Skin of body (tissue), 3 donors: ENCODE measurements at places on chromosomes 2 and 18. TPM values are rescaled to one million over a fixed set of nuclear protein-coding genes. Genes with fewer than 3 reads are reported as not detected.

The ARHGAP15 gene
- total RNA-seq, result 33.8 TPM

The ME2 gene
- 31.3 TPM for total RNA-seq

The ATP6V1C2 gene
- 56.8 TPM for total RNA-seq

The IFIH1 gene
- 8.3 TPM for total RNA-seq

The ASB18 gene
- 0.79 TPM for total RNA-seq

DNA sequence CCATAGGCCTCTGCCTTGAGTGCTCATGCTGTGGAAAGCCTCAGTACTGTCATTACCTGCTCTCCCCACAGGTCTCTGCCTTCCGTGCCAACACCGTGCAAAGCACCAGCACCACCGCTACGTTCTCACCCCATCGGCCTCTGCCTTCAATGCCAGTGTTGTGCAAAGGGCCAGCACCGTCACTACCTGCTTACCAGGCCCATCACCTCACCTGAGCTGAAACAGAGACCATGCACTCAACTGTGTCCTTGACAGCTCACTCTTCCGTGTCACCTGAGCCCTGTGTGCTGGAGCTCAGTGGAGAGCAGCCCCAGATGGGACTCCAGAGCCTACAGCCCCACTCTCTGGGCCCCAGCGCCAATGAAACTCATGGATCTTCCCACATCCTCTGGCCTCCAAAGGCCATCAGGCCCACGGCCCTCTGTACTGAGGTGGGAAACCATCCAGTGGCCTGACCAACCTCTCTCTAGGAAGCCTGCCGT is 62.7 kb downstream of the ZNF516 start:
- DNase-seq, result no peak

DNA sequence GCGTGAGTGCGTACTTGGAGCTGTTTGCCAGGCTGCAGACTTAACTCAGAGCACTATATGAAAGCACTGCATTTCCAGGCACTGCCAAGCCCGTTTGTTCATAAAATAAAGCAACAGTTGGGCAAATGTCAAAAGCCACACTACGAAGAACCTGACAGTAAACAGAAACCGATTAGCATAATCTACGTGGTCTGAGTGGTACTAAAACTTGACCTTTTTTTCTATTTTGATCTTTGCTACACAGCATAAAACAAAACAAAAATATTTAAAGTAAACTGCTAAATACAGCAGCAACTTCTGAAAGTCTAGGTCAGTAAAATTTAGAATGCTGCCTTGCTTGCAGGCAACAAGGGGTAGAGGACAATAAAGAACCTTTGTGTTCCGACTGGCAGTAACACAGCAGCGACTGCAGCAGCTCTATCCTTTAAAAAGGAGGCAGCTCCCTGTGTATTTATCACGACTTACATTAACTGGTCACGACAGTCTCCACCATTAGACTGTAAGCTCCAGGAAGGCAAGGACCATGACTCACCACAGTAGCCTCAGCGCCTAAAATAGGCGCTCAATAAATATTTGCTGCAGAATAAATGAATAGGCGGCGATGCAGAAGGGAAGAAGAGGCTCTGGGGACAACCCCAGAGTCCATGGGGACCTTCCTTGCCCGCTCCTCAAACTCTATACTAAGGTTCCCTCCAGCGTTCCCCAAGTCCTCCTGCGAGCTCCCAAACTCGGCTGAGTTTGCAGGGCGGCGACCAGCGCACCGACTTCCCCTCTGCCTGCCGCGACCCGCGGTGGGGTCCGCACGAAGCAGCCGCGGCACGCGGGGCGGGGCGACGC is 902 bp downstream of the SS18 start:
- peak; percentile 12 for DNase-seq

- DNase-seq, result peak; percentile 26
These were observed 793.1 kb downstream of the ERBB4 start for GRCh38 chr2:211745295-211746097.

GRCh38 chr2:25825238-25825637 is 53.0 kb downstream of the ASXL2 start:
- DNase-seq, result no peak

- no peak for DNase-seq
These were observed 76.2 kb upstream of the ZNF532 start for GRCh38 chr18:58788470-58788869.

DNA sequence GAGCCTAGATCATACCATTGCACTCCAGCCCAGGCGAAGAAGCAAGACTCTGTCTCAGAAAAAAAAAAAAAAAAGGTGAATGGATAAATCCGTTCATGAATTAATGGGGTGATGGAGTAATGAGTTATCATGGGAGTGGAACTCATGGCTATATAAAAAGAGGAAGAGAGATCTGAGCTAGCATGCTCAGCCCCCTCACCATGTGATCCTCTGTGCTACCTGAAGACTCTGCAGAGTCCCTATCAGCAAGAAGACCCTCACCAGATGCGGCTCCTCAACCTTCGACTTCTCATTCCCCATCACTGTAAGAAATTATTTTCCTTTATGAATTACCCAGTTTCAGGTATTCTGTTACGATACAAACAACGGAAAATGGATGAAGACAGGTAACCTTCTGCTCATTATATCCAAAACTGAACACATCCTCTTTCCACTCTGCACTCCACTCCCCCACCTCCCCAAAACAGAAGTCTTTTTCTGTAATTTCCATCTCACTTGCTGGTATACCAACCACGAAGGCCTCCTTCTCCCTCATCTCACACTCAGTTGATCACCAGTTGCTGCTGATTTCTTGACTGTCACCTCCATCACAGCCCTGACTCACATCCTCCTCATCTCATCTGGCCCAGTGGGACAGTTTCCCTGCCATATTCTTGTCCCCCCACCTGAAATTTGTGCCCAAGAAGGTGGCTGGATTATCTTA is 8.8 kb downstream of the RETREG2 start:
- no peak for DNase-seq

- DNase-seq, result no peak
These were observed 20.3 kb upstream of the ASB1 start for GRCh38 chr2:238406221-238406997.

GRCh38 chr2:46372475-46372874 is 75.3 kb downstream of the EPAS1 start:
- DNase-seq, result no peak

GRCh38 chr18:63468575-63468974 is 8.2 kb upstream of the SERPINB5 start:
- no peak for DNase-seq

DNA sequence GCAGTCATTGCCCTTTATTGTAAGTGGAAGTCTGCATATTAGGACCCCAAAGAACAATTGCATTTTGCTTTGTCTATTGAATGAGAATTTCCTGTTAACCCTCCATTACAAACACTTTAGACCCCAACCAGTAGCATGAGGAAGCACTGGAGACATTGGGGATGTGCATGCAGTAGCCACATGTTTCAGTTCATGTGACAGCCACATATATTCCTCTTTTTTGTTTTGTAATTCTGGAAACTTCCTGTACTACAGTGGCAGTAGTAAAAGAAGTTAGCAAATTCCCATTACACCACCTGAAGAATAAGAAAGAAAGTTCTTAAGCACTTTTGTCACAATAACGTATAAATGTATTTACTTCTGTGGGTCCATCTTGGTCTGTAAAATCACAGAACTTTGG is 281.1 kb upstream of the SLC14A2 start:
- DNase-seq, result no peak

- DNase-seq, result no peak
These were observed 170.7 kb downstream of the CTIF start for GRCh38 chr18:48709371-48710062.
